ENCODE measurements at places on chromosomes 12 and 14.
A peak's percentile ranks its signal among the peaks of the same experiment; 100 is the strongest.

- no peak for DNase-seq
These were observed 7.3 kb downstream of the KRT79 start for GRCh38 chr12:52826611-52827498.

DNA sequence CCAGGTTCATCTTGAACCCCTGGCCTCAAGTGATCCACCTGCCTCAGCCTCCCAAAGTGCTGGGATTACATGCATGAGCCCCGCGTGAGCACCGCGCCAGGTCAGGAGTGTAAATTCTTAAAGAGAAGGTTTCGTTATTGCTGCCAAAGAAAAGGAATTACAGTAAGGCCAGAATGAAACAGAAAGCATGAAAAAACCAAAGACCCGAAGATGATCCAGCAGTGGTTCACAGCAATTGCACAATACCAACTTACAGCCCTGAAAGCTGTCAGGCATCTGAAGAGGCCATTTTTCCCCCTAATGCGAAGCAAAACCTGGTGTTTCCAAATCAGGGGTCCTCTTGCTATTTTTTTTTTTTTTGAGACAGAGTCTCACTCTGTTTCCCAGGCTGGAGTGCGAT lies 10.3 kb downstream of the RBM23 start:
- no peak for DNase-seq

- no peak for DNase-seq
These were observed 322.9 kb downstream of the KCNH5 start for GRCh38 chr14:62722406-62722805.

GRCh38 chr12:67651132-67651695 lies 2.7 kb downstream of the DYRK2 start:
- peak; percentile 47 for DNase-seq

GRCh38 chr14:57486767-57487379 lies 6.8 kb downstream of the CCDC198 start:
- no peak for DNase-seq

DNA sequence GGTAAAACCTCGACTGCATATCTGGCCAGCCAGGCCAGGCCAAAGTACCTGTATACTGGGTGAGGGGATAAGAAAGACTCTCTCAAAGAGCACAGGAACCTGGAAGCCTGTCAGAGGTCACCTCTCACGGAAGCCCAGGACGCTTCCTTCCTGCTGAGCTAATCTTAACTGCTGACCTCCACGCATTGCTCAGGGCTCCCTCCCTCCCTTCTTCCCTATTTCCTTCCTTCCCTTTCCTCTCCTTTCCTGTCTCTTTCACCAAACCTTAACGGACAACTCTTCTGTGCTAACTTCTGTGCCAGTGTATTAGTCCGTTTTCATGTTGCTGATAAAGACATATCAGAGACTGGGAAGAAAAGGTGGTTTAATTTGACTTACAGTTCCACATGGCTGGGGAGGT lies 14.8 kb upstream of the RNASE10 start:
- no peak for DNase-seq

GRCh38 chr14:37145395-37145794 lies 27.0 kb downstream of the SLC25A21 start:
- DNase-seq, result no peak

DNA sequence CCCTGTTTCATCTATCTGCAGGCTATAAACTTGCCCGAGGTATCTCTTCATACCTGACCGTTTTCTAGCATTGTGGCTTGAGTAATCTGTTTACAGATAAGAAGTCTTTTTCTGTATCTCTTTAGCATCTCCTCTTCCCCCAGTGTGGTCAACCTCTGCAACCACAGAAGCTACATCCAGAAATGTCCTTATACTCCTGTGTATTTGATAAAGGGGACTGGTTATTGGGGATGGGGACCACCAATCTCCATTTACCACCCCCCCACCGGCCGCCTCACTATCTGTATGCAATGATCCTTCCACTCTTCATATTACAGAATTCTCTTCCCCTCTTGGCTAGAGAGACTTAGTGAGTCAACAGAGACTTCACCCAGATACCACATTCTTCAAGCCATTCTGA lies 3.4 kb upstream of the RPAP3 start:
- no peak for DNase-seq

- DNase-seq, result no peak
These were observed 48.3 kb downstream of the TRAF3 start for GRCh38 chr14:102825307-102826095.

GRCh38 chr12:117836999-117837736 lies 131.6 kb downstream of the KSR2 start:
- peak; percentile 49 for DNase-seq

- no peak for DNase-seq
These were observed 134.1 kb downstream of the SLC41A2 start for GRCh38 chr12:104823985-104824461.

GRCh38 chr14:63647696-63648410 lies 6.2 kb upstream of the WDR89 start:
- DNase-seq, result no peak

DNA sequence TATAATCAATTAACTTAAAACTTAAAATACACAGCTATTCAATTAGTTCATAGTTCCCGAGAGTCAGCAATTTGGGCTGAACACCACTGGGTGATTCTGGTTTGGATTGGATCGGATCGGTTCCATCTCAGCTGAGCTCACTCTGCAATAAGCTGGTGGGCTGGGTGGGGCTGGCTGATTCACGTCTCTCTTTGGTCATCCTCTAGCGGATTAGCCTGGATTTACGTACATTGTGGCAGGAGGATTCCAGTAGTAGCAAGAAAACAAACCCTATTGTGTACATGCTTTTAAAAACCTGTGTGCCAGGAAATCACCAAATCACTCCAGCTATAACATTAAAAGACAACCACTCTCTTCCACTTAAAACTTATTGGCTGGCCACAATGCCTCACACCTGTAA lies 3.2 kb upstream of the CLEC4C start:
- DNase-seq, result no peak

DNA sequence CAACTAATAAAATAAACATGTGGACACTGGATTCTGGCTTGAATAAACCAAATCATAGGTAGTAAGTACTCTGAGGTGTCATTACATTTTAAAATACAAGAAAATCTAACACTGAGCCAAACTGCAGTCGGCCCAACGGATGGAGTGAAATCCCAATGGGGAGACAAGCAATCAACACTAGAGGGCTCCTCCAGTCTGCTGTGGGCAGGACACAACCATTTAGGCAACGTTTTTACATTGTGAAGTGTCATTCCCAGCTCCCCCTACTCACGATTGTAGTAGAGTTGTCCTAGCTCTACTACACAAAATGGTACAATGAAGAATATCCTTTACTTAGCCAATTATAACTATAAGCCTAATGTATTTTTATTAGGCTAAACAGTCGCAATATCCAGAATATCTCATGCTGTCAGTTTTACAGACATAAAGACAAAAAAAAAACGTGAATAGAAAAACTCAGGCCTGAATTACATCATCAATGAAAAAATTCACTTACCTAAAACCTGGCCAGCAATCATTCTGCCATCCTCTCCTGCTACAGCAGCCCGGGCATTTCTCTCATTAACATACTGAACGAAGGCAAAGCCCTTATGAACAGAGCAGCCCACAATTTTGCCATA lies 35.7 kb downstream of the HNRNPC start:
- DNase-seq, result no peak

GRCh38 chr14:77910506-77910905 lies 110.6 kb downstream of the ADCK1 start:
- no peak for DNase-seq

GRCh38 chr12:75998292-75999063 lies 33.1 kb downstream of the PHLDA1 start:
- no peak for DNase-seq

DNA sequence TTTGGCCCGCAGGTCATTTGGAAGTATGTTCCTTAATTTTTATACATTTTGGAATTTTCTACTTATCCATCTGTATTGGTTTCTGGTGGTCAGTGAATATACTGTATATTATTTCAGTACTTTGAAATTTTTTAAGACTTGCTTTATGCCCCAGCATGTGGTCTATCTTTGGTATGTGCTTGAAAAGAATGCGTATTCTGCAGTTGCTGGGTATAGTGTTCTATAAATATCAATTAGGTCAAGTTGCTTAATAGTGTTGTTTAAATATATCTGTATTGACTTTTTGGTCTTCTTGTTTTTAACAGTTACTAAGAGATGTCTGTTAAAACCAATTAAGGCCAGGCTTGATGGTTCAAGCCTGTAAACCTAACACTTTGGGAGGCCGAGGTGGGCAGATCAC lies 21.7 kb upstream of the SIX1 start:
- DNase-seq, result no peak

GRCh38 chr12:50505675-50506530 lies 1.1 kb downstream of the DIP2B start:
- DNase-seq, result no peak

DNA sequence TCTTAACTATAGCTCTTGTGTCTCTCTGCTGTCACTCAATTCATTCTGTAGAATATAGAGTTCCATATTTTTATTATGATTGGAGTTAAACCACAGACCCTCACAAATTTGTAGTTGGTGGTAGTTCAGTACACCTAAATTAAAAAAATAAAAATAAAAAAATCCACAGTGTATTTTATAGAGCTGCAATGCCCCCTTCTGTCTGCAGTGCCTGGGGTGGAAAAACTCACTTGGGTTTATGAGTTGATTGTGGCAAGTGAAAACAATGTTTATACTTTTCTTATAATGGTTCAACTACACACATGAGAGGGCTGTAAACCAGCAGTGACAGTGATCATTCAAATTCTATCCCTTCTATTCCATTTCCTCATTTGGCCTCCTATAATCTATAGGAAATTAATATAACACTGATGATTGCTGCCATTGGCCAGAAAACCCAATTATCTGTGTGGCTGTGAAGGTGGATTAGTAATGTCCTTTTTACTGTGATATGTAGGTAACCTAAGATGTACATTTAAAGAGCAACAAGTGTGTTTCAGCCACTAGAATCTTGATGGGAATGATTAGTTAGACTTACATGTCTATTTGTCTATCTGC lies 166.9 kb upstream of the LRIG3 start:
- no peak for DNase-seq

- DNase-seq, result no peak
These were observed 29.7 kb downstream of the ESRRB start for GRCh38 chr14:76405627-76406026.

GRCh38 chr12:110937104-110937641 lies 16.8 kb upstream of the MYL2 start:
- peak; percentile 28 for DNase-seq

DNA sequence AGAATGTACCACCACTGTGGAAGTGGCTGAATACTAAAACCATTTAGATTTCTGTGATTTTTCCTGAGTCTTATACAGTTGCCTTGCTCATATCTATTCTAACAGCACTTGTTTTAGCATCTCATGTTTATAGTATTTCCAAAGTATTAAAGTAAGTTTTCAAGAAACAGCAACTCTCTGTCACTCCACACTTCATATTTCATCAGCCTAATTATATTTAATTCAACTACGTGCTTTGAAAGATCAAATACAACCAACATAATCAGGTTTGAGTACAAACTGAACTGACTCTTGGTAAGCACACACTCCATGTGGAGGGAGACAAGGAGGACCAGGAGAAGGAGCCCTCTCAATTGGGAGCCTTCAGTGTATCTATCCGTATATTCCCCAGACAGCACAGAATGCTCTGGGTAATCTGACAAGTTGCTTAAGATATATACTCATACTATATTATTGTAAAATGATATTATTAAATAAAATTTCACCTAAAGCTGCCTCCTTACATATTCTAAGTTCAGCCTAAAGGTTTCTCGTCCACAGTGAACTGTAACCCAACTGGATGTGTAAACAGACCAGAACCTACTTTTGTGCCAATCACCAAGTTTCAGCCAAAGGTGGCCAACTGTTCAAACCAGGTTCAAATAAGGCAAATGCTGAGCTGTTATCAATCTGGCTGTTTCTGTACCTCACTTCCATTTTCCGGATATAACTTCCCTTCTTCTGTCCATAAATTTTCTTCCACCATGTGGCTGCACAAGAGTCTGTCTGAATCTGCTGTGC lies 105.0 kb upstream of the RASSF8 start:
- no peak for DNase-seq
